ENCODE measurements at places on chromosomes 13 and 19. TPM values are rescaled to one million over a fixed set of nuclear protein-coding genes. Genes with fewer than 3 reads are reported as not detected.

Gene ANGPTL8
- not detected for polyA plus RNA-seq

Gene ANO8
- 2.0 TPM for polyA plus RNA-seq

Gene ERICH6B
- not detected for polyA plus RNA-seq

Gene PCDH20
- not detected for polyA plus RNA-seq

Gene GPC5
- polyA plus RNA-seq, result 2.9 TPM

Gene IGLON5
- not detected for polyA plus RNA-seq

Gene ZNF471
- polyA plus RNA-seq, result 4.4 TPM

All from AG04450 (cell line).